ENCODE measurements at places on chromosomes 7 and 10.

DNA sequence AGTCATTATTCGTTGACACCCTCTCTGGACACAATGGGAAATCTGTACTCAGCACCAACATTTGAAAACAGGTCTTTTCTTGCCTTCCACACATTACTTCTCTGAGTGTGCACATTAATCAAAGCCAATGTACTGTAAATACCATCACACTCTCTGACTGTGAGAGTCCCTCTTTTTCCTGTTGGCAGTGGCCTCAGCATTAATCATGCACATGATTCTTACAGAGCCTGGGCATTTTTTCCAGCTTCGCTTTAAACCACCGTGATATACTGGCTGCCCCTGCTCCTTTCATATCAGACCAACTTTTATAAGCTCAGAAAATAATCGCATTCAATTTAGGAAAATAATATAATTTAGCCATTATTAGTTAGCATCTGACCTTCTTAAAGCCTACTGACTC lies 919.4 kb upstream of the LRRTM3 start:
- no peak for DNase-seq

DNA sequence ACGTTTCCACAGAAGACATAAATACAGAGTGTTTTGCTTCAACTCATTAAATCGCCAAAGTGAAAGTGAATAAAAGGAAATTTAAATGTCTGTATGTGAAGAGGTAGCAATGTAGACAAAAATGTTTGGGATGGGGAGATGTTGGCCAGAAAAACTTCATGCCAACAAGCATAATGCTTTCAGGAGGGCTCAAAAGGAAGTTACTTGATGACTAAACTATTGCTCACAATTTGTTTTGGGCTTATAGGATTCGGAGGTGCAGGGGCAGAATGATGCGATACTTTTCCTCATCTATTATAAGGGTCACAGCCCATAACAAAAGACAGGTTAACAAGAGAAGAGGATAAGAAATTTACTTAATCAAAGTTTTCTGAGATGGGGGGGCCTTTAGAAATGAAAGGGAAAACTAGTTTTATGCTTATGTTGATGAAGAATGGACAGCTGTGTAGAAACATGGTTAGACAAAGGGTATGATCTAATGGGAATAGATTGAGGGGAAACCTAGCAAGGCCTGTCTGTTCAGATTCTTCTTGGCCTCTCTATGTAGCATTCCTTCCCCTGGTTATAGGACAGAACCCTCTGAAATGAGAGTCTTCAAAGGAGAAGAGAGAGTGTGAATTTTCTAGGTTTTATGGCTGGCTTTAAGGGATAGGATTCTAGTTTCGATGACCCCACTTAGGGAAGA lies 898.6 kb downstream of the LRMDA start:
- DNase-seq, result no peak

- DNase-seq, result no peak
Measured at GRCh38 chr10:119131512-119132240, 27.8 kb downstream of the DENND10 start.

DNA sequence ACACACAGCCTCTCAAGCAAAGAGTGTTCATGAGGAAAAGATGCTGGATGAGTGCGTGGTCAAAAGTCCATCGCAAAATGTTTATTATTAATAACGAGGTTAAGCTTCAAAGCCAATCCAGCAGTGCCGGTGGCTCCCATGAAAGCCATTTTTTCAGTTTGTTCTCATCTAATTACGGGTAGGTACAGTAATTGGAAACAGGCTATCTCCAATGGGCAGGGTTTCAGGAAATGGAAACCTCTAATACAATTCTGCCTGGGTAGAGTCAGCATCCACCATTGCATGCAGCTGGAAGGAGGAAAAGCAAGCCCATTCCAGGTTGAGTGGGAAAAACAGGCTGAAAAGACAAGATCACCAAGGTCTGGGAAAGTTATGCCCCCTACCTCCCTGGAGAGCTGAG lies 57.4 kb downstream of the GPAM start:
- no peak for DNase-seq

DNA sequence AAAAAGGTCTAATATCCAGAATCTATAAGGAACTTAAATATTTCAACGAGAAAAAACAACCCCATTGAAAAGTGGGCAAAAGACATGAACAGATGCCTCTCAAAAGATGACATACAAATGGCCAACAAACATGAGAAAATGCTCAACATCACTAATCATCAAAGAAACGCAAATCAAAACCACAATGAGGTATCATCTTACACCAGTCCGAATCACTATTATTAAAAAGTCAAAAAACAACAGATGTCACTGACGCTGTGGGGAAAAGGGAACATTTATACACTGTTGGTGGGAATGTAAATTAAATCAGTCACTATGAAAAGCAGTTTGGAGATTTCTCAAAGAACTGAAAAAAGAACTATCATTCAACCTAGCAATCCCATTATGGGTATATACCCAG lies 6.0 kb downstream of the VWDE start:
- no peak for DNase-seq

DNA sequence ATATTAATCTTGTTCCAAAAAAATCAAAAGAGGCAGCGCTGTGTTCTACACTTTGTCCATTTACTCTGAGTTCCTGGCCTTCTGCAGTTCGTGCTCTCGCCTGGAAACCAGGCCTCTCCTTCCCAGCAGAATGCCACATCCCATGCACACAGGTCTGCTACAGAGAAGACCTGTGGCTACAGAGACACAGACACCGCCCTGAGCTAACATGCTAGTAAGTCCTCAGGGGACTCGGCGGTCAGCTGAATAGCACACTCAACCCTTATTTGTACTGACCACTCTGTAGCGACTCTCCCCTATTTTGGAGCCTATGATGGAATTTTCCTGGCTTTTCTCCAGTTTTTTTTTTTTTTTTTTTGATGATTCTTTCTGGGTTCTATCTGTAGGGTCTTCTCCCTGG lies 12.8 kb downstream of the CREB3L2 start:
- DNase-seq, result no peak

GRCh38 chr10:44922021-44922420 lies 10.9 kb downstream of the TMEM72 start:
- DNase-seq, result no peak

GRCh38 chr10:27744802-27745731 lies 552 bp downstream of the MKX start:
- DNase-seq, result no peak

GRCh38 chr7:73971704-73972341 lies 56.1 kb upstream of the ELN start:
- DNase-seq, result no peak

DNA sequence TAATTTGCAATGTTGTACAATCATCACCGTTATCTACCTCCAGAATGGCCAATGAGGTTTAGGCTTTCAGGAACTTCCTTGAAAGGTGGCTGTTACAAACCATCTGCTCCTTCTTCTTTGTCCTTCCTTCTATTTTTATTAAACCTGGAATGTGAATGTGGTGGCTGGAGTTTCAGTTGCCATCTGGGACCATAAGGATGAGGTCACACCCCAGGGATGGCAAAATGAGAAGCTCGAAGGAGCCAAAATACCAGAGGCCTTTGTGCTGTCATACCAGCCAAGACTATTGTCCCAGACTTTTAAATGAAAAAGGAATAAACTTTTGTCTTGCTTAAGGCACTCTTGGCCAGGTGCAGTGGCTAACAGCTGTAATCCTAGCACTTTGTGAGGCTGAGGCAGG lies 30.9 kb upstream of the LMTK2 start:
- DNase-seq, result no peak

DNA sequence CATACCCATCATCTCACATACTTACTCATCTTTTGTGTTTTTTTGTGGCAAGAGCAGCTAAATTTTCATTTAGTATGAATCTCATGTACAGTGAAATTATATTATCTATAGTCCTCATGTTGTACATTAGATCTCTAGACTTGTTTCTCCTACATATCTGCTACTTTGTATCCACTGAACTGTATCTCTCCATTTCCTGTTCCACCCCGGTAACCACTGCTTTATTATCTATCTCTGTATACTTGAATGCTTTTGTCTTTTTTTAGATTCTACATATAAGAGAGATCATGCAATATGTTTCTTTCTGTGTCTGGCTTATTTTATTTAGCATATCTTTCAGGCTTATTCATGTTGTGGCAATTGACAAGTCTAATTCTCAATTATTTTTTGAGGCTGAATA lies 125.1 kb downstream of the ANKRD7 start:
- no peak for DNase-seq

GRCh38 chr10:2619472-2619871 lies 447.9 kb upstream of the PFKP start:
- no peak for DNase-seq

DNA sequence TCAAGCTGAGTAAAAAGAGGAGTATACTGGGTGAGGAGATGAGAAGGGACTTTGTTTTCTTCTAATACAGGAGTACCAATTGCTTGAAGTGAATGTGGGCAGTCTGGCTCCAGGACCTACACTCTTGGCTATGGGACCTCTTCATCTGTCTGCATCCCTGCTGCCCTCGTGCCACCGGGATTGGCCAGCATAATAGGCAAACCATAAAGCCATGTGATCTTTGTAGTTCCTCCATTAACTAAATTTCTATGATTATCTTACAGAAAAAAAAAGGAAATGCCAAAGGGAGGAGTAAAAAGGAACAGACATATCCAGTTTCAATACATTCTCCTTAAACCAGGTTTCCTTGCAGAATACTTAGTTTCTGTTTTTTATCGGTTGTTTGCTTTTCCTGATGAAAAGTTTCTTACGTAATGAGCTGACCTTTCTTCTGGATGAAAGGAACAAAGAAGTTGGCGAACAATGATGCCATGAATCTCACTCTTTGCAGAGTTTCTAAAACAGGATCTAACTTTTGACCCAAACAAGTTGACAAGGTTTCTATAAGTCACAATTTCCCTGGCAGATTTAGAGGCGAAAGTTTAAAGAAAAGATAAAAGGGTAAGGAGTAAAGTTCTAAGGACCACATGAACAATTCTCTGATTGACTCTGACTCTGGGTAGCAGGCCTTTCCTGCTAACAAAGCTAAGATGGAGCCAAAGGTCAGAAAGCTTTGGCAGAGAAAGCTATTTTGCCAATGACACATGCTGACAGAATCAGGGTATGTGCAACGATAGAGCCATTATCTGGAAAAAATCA lies 54.1 kb downstream of the LAMB1 start:
- no peak for DNase-seq

GRCh38 chr10:76874176-76874575 lies 763.4 kb downstream of the KCNMA1 start:
- no peak for DNase-seq

DNA sequence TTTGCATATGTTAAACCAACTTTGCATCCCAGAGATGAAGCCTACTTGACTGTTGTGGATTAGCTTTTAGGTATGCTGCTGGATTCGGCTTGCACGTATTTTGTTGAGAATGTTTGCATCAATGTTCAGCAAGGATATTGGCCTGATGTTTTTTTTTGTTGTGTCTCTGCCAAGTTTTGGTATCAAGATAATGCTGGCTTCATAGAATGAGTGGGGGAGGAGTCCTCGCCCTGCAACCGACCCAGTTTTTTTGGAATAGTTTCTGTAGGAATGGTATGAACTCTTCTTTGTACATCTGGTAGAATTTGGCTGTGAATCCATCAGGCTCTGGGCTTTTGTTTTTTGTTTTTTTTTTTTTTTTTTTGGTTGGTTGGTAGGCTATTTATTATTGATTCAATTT lies 147.9 kb downstream of the AHR start:
- no peak for DNase-seq

- no peak for DNase-seq
Measured at GRCh38 chr7:111224354-111225231, 133.7 kb downstream of the LRRN3 start.

DNA sequence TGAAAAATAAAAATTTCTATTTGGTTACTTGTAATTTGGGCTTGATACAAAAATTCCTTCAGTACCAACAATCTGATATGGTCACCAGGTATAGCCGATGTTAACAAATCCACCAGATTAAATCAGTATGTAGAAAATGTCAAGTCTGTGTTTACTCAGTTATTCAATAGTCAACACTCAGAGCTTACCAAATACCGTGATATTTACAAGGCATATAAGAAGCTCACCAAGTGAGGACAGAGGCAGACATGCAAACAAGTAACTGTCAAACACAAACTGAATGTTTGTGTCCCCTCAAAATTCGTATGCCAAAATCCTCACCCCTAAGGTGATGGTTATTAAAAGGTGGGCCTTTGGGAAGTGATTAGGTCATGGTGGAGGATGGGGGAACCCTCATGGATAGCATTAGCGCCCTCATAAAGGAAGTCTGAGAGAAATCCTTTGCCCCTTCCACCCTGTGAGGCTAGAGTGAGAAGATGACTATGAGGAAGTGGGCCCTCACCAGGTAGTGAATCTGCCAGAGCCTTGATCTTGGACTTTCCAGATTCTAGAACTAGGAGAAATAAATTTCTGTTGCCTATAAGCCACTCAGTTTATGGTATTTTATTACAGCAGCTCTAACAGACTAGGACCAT lies 63.1 kb downstream of the TES start:
- no peak for DNase-seq

DNA sequence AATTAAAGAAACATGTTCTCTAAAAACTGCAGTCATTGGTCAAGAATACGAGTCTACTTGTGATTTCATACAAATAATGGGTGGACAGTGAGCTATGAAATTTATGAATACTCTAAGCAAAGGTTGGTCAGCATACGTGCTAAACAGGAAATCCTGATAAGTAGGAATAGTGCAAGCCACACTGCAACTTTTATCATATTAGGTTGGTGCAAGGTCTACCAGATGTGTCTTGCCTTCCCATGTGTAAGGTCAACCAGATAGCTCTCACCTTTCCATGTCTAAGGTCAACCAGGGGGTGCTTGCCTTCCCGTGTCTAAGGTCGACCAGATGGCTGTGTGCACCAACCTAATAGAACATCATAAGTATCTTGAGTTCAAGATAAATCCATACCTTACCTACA lies 2.0 kb upstream of the ITGB1 start:
- no peak for DNase-seq

GRCh38 chr10:116049974-116050304 lies 223.1 kb downstream of the GFRA1 start:
- DNase-seq, result no peak

- no peak for DNase-seq
Measured at GRCh38 chr7:50292763-50293162, 11.8 kb upstream of the IKZF1 start.
